ENCODE measurements at places on chromosomes 5 and 9.

- DNase-seq, result no peak
These were observed 279.6 kb upstream of the ADAMTSL1 start for GRCh38 chr9:18194316-18194715.

GRCh38 chr9:16867576-16868311, 2.7 kb downstream of the BNC2 start:
- no peak for DNase-seq

- DNase-seq, result no peak
These were observed 12.8 kb downstream of the JADE2 start for GRCh38 chr5:134538296-134538695.

GRCh38 chr5:43096916-43097315, 23.8 kb upstream of the ZNF131 start:
- no peak for DNase-seq

DNA sequence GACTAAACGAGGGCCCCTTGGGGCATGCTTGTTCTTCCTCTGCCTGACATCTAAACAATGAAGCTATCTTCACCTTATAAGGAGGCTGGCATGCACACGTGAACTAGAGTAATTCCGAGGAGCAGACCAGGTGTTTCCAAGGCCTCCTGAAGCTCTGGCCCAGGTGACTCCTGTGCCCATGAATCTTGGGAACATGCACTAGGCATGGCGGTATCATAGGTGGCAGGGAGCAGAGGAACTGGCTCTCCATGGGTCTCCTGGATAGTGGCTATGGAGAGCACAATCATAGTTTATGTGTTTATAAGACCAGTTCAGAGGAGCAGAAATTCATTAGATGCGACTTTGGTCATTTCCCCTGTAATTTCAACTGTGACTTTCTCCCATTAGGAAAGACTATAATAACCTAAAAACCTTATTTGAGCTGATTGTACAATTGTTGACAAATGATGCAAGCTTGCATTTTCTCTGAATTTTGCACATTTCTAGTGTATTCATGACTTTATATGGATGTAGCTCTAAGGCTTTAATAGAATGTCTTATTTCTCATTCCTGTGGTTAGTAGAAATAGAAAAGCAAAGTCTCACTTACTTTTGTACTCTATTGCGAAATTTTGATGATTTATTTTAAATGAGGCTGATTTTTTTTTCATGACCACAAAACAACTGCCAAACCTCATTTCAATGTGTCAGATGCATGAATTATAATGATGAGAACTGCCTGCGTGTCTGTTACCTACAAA, 135.3 kb upstream of the RPS23 start:
- no peak for DNase-seq

GRCh38 chr9:79895232-79895631, 323.5 kb downstream of the TLE4 start:
- DNase-seq, result no peak

DNA sequence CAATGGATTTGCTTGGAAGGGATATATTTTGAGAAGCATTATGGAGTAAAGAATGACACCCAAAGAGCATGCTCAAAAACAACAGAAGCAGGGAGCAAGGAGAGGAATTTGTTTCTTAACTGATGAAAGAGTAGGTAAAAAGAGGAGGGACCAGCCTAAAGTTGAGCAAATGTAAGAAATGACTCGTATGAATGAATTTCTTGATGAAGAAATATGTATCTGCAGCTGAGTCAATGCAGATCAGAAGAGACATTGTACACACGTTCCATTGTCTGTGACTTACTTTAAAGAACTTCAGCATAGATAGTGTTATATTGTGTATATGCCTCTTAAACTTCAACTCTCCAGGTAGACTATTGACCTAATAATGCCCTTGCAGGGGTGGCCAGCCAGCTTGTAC, 112.7 kb upstream of the NREP start:
- no peak for DNase-seq

- no peak for DNase-seq
These were observed 272.9 kb downstream of the PDE4D start for GRCh38 chr5:59620535-59621212.

DNA sequence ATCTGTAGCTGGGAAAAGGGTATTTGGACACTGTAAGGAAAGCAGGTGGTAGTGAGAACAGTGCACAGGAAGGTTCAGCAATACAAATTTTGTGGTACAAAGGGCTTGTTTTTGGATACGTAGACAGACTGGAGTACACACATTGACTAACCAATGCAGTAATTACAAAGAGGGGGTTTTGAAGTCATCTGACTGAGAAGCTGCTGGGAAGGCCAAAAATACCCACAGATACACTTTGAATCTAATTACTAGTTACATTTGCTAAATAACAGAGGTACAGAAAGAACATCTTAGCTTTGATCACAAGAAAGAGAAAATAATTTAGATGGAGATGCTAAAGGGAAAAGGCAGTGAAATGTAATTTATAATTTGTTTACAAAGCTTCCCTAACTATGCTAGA, 45.9 kb downstream of the PKD2L2 start:
- DNase-seq, result no peak

- DNase-seq, result no peak
These were observed 798 bp downstream of the REEP5 start for GRCh38 chr5:112921026-112921832.

DNA sequence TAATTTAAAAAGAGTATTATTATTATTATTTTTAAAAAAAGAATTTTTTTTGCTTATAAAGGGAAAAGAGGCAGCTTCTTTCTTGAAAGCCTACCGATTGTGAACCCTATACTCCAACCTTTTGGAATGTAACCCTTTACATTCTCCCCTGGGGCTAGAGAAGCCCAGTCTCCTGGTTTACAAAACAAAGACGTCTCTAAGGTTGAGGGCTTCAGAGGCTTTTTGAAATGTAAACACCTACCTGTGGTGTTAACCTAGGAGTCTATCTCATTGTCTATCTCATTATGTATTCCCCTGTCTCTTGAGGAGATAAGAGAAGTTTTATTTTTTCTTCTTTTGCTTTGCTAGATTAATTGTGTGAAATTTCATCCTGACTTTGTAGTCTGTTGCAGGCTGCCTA, 4.7 kb downstream of the TNFSF8 start:
- DNase-seq, result no peak
